ENCODE measurements at places on chromosomes 2 and 18.

DNA sequence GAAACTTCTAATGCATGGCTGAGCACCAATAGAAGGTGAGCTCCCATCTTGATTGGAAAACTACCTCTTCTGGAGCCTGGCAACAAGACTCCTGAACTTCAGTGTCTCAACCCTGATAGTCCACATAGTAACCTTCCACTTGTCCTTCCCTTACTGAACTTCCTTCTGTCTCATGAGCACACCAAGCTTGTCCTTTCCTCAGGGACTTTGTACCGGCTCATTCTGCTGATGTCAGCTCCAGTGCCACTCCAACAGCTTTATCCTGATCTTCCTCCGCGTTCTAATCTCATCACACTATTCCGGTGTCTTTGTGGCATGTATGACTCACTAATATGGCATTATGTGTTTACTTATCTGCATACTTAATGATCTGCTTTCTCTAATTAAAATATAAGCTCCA lies 862.0 kb upstream of the ID2 start:
- DNase-seq: no peak

- DNase-seq: no peak
These were observed 438.0 kb upstream of the CDH20 start for GRCh38 chr18:60895181-60895580.

DNA sequence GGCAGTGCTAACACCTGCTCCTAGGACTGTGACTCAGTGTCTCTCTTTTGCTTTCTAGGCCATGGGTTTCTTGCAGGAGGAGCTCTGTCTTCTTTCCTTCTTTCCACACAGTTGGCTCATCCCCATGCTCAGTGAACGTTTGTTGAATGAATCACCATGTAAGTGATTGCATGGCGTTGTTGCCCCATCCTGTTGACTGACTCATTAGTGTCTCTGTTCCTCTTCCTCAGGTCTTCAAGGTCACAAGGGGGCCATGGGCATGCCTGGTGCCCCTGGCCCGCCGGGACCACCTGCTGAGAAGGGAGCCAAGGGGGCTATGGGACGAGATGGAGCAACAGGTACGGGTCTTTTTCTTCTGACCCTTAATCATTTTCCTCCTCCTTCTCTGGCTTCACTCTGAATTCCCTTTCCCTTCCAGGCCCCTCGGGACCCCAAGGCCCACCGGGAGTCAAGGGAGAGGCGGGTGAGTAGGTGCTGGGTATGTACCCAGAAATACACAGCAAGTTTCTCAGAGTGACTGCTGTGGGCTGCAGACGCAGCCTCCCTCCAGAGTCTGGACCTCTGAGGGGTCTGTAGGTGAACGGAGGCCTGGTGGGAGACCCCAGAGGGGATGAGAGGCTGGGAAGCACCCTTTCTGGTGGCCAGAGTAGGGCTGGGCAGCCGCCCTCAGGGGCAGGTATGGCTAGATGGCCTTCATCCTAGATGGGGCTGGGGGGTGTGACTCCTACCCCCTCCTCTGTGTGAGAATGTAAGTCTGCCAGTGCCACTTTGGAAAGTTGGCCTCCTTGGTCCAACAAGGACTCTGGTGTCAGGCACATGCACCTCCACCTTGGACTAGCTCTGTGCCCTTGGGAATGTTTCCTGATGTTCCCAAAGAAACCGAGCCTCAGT lies 32.4 kb downstream of the MARCO start:
- DNase-seq: no peak

- DNase-seq: no peak
These were observed 290.8 kb downstream of the DYSF start for GRCh38 chr2:71743995-71744675.

GRCh38 chr2:68124321-68124720 lies 33.4 kb upstream of the PNO1 start:
- DNase-seq: no peak

GRCh38 chr2:53786352-53786704 lies 425 bp downstream of the ASB3 start:
- DNase-seq: no peak

- DNase-seq: no peak
These were observed 33.5 kb upstream of the ZEB2 start for GRCh38 chr2:144553379-144553778.

DNA sequence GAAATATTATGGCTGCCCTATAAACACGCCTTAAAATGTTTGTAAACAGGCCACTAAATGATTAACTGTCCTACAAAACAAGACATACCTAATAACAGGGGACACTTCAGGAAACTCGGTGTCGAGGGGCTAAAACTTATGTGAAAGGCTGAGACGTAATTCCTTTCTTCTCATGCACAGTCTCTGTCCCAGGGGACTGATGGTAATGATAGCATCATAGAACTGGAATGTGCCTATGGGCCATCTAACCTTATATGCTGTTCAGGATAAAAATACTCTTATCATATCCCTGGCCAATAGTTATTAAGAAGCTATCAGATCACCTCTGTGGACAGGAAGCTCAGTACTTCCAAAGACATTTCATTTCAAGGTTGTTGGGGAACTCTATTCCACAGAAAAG lies 252.6 kb upstream of the RASGRP3 start:
- DNase-seq: no peak

- DNase-seq: no peak
These were observed 23.8 kb upstream of the TXNDC2 start for GRCh38 chr18:9861933-9862332.

GRCh38 chr2:152335726-152336118 lies 748 bp downstream of the FMNL2 start:
- no peak for DNase-seq

GRCh38 chr2:196535742-196536141 lies 103.8 kb upstream of the CCDC150 start:
- DNase-seq: peak; percentile 26

DNA sequence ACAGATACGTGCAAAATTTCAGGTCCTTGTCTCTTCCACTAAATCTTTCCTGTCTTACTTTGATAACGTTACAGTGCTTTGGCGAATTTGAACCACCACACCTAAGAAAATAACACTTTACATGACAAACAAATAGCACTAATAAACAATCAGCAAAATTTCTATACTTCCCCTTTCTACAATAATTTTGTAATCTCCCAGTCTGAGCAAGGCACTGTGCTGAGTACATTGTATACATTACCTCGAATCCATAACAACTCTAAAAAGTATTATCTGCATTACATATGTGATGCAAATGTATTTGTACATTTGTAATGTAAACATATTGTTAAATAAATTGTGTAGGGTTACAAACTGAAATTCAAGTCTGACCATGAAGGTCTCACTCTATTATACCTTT lies 49.9 kb downstream of the RTN4 start:
- no peak for DNase-seq

- DNase-seq: no peak
These were observed 147.3 kb downstream of the IRS1 start for GRCh38 chr2:226652369-226652768.

GRCh38 chr18:74282755-74283554 lies 8.8 kb downstream of the CYB5A start:
- DNase-seq: no peak

DNA sequence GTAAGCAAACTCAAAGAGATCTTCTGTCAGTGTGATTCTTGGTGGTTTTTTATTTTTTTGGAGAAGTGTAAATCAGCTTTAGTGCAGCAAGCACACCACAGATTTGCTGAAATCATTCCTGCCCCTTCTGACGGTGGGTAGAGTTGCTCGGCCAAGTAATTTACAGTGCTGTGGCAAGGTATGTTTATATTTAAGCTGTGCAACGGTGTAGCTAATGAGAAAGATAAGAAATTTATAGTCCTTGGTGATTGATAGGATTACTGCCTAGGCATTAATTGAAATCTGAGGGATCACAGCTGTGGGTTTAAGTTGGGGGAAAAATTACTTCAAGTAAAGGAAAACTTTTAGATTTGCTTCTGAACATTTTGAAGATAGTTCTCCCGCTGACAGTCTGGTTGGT lies 286.6 kb downstream of the AGAP1 start:
- DNase-seq: no peak

DNA sequence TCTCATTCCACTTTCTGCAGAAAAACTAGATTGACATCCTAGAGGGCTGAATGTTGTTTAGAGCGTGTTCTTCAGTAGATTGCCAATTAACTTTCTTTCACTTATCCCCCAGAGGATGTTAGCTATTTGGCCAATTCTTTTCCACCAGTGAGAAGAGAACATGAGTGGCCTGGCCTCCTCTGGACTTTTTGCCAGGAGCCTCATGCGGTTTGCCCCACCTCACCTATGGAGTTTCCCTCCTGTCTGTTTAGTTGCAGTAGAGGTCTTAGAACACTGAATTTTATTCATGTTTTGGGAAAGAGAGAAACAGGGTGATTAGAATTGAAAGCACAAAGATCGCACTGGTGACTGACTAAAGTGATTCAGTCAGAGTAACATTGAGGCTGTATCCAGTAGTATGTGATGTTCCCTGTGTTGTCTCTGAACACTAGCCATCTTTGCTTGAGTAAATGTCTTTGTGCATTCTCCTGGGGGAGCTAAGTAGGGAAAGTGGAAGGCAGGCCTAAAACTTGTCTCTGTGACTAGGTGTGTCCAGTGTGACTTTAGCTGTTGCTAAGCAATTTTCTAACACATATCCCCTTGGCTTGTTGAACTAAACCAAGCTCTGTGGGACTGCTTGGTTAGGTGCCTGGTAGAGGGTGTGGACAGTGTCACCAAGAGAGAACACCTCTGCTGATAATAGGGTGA lies 34.0 kb downstream of the UGP2 start:
- no peak for DNase-seq

GRCh38 chr2:9086465-9086864 lies 83.0 kb upstream of the MBOAT2 start:
- no peak for DNase-seq

- no peak for DNase-seq
These were observed 11.1 kb downstream of the FASTKD1 start for GRCh38 chr2:169562519-169562918.

GRCh38 chr2:9951272-9951521 lies 296 bp upstream of the GRHL1 start:
- DNase-seq: no peak

GRCh38 chr2:27322301-27322765 lies 564 bp downstream of the MPV17 start:
- no peak for DNase-seq

DNA sequence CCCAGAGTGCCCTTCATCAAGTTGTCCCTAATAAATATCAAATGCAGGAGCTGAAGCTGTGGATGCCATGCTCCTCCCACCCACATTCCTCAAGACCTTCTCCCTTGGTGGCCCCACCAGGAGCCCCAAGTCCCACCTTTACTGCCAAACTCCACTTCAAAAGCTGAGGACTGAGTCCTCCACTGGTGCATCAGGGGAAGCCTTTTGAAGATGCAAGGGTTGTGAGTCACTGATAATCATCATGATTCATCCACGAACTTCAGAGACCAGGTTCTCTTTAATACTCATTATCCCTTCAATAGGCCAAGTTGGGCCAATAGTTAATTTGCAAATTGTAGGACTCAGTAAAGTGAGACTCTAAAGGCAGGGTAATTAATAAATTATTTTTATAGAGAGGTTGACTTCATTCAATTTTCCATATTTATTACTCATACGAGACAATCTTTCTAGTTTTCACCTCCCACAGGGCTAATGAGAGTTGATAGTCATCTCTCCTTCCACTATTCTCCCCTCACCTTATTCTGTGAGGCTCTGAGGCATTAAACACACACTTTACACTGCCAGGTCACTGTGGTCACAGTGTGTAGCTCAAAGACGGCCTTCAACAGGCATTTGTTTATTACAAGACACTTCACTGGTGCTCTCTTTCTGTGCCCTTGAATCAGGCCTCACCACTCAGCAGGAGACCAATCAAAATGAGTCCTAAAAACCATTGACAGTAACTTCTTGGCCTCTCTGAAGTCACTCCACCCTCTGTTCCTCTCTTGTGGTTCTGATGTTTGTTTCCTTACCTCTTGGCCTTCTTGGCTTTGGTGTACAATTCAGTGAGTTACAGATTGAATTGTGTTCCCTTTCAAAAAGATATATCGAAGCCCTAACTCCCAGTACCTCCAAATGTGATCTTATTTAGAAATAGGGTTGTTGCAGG lies 99.9 kb downstream of the TRIB2 start:
- no peak for DNase-seq

GRCh38 chr2:165469417-165469816 lies at the start of gene CSRNP3:
TSS of gene CSRNP3 (plus strand) at chr2:165469698. CDS start at chr2:165595066, 125,368 bp downstream.
- DNase-seq: peak; percentile 97

DNA sequence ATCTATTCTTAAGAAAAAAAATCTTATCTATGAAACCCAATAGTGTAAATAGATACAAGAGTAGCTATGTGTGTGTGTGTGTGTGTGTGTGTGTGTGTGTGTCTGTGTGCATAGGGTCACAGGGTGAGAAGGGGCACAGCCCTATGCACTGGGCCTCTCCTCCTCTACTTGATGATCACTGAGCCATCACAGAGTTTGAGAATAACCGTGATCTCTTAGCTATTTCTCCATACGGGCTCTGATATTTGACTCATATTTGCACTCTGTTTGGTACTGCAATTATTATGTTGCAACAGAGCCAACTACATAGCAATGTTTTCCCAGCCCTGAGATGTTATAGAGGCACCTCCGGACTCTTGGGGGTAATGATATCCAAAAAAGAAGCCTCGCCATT lies 28.8 kb upstream of the SLC40A1 start:
- DNase-seq: no peak

GRCh38 chr2:169108099-169108884 lies 38.9 kb downstream of the DHRS9 start:
- DNase-seq: no peak

DNA sequence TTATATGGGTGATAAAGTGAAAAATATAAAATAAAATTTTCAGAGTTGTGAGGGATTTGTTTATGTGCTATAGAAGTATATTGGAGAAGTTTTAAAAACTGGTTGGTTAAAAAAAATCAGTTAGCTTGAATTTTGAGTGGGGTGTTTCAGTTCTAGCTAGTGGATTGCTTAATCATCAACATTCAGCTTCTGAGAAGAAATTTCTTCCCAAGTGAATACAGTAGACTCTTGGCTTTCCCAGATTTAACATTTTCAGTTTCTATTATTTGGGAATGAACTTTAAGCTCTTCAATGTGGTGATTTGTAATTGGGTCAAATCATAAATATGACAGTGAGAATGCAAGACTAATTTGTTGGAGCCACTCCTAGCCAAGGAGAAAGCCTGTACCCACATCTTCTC lies 120.8 kb downstream of the PLCL1 start:
- no peak for DNase-seq

GRCh38 chr2:152513681-152514080 lies 178.7 kb downstream of the FMNL2 start:
- DNase-seq: no peak

GRCh38 chr2:120992791-120993555 lies 257.3 kb downstream of the GLI2 start:
- DNase-seq: no peak

DNA sequence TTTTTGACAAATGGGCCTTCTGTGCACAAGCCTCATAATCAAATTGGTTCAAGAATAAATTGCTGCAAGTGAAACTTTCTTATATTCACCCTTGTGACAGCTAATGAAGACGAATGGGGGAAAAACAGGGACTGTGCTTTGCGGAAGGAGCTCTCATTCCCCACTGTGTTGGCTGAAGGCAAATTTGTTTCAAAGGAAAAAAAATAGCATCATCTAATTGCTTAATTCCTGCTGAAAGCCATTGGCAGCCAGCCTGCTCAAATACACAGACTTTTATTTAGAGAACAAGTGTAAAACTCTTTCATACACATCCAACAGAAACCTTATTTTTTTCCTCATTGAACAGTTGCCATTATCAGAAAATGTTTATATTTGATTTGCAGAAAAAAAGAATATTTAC lies 172.3 kb downstream of the ARL6IP6 start:
- DNase-seq: peak; percentile 52

All from NCI-H748 treated with DMSO at 0.1 percent for 48 hours (cell line).